Upper lobe of left lung (tissue), 6 donors: ENCODE measurements at places on chromosomes 11 and 22.

DNA sequence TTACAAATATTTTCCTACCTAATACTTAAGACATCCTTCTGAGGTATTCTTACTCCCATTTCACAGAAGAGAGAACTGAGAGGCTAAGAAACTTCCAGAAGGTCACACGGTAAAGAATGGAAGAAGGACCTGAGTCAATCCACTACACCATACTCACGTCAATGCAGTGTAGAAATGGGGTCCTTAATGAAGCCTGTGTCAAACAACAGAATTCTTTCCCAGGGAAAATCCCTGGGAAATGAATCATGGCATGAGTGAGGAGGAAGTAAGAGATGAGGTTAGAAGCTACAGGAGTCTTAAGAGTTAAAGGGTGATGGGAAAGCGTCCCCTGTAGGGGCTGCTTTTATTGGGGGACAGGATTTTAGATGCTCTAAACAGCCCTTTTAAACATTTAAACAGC lies 147.9 kb downstream of the C11orf91 start:
- no peak for DNase-seq

DNA sequence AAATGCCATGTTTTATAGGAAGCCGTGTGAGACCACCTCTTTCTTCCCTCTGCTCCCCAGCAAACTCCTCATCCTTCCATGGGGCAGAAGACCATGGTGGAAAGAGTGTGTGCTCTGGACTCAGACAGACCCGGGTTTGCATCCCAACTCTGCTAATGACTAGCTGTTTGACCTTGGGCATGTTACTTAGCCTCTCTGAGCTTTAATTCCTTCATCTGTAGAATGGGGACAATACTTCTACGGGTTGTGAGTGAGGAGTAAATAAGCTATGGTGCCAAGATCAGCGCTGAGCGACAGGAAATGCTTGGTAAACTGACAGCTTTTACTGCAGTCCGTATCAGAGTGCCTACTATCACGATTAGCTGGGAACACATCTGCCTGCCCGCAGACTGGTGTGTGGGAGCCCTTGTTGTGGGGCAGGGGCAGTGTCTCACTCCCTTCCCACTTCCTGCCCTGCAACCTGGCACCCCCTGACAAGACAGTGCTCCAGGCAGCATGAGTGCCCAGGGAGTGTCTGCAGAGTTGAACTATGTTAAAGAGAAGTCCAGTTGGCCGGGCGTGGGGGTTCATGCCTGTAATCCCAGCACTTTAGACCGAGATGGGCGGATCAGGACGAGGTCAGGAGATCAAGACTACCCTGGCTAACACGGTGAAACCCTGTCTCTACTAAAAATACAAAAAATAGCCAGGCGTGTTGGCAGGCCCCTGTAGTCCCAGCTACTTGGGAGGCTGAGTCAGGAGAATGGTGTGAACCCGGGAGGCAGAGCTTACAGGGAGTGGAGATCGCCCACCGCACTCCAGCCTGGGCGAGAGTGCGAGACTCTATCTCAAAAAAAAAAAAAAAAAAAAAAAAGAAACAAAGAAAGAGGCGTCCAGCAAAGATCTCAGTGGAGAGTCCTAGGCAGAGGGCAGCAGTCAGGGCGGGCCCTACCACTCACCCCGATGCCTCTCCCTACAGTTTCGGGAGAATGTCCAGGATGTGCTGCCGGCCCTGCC lies 2.2 kb downstream of the SEC14L2 start:
- no peak for DNase-seq

GRCh38 chr22:38451404-38451803 lies 3.6 kb downstream of the KCNJ4 start:
- no peak for DNase-seq

DNA sequence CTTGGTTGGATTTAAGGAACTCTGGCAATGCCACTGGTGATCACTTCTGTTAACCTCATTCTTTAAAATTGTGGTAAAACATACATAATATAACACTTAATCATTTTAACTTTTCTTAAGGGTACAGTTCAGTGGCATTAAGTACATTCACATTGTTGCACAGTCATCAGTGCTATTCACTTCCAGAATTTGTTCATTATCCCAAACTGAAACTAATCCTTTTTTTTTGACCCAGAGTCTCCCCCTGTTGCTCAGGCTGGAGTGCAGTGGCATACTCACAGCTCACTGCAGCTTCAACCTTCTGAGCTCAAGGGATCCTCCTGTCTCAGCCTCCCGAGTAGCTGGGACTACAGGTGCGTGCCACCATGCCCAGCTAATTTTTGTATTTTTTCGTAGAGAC lies 10.6 kb downstream of the ELF5 start:
- no peak for DNase-seq

DNA sequence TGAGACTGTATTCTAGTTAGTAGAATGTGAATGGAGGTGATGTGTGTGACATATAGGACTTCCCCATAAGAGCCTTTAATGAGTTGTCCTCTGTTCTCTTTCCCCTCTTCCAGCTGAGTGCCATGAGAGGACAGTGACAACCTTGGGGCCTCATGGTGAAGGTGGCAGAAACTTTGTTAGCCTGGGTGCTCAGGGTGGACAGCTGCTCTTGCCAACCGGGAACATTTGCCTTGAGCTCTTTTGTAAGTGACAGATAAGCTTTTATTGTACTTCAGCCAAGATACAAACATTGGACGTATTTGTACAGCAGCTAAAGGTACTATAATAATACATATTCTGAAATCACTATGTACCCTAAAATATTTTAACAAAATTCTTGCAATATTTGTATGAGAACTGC lies 33.0 kb upstream of the PLET1 start:
- no peak for DNase-seq

- DNase-seq = peak; percentile 93
Measured at GRCh38 chr22:20569059-20570058, 61.9 kb downstream of the MED15 start.

DNA sequence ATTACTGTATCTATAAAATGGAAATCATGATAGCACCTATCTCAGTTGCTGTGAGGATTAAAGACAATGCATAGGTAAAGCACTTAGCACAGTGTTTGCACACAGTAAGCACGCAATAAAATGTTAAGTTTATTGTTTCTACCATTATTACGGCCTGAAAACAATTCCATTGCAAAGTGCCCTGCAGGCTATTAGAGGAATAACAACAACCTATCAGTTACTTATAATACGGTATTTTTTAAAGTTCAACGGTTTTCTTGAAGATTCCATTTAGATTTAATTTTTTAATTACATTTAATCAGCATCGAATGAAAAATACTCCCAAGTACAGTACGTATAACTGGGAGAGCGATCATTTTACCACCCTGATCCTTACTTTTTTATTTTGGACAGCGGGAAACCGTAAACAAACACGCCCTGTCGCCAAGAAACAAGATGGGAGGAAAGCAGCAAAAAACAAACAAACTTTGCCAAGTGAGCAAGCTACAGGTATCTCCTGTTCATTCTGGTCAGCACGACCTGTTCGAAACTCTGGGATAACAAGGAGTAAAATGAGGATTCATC lies 893 bp downstream of the SLC36A4 start:
- DNase-seq = no peak

- DNase-seq = no peak
Measured at GRCh38 chr22:35749808-35750207, 32.1 kb downstream of the APOL5 start.

DNA sequence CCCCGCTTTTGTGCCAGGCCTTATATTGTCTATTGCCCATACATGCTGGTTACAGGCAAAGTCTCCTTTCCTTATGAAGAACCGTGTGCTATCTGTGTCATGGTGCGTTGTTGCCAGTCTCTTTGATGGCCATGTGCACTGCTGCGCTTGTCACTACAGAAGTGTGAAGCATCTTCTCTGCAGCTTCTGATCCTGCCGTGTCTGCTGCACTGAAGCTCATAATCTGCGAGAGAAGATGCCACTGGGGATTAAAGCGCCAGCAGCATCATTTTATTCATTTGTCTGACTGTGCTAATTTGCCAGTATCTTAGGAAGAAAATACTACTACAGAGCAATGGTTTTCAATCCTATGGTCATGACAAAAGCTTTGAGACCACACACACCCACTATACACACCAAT lies 330.1 kb downstream of the FAT3 start:
- DNase-seq = no peak

GRCh38 chr11:123977731-123978347 lies at the start of gene OR10S1:
TSS of gene OR10S1 (minus strand) at chr11:123977781. CDS start at chr11:123977664, 117 bp downstream.
- DNase-seq = no peak

DNA sequence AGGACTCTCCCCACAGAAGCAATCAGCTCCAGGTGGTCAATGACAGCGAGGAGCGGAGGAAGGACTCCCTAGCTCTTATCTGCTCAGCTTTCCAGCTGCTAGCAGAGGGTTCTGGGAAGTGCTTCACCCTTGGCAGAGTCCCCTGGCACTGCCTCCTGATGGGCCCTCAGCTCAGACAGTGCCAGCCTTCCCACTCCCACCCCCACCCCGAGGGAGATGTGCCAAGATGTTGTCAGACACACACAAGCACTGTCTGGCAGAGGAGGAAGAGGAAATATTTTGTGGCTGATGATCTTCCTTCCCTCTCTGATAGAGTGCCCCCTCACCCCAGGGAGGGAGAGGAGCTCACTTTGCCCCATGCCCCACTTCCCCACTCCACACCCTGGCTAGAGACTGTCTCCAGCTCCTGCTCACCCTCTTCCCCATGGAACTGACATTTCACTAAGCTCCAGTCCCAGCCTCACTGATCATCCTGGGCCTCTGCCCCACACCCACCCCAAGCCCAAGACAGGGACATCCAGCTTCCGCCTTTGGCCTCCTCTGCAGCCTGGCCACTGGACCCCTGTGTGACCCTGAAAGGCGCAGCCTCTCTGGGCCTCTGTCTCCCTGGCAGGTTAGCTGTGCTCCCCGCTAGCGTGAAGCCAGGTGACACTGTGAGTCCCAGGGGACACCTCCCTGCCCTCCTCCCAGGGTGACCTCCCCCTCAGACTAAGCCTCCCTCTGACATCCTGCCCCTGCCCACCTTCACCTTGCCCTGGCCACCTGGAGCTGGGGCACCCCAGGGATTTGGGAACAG lies 44.5 kb downstream of the SLCO2B1 start:
- no peak for DNase-seq

DNA sequence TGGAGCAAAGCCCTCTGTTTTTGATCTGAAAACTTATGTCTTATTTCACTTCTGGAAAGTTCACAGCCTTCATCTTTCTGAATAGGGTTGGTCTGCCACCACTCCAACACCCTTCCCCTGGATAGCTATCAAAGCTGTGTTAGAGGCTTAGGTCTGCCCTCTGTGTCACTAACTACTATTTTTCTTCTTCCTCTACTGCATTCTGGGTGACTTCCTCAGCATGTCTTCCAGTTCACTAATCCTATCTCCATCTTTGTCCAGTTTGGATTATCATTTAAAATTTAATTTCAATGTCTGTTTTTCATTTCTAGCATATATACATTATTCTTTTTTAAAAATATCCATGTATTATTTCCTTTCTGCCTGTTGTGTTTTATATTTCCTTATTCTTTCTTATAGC lies 84.6 kb downstream of the ZNRF3 start:
- no peak for DNase-seq

DNA sequence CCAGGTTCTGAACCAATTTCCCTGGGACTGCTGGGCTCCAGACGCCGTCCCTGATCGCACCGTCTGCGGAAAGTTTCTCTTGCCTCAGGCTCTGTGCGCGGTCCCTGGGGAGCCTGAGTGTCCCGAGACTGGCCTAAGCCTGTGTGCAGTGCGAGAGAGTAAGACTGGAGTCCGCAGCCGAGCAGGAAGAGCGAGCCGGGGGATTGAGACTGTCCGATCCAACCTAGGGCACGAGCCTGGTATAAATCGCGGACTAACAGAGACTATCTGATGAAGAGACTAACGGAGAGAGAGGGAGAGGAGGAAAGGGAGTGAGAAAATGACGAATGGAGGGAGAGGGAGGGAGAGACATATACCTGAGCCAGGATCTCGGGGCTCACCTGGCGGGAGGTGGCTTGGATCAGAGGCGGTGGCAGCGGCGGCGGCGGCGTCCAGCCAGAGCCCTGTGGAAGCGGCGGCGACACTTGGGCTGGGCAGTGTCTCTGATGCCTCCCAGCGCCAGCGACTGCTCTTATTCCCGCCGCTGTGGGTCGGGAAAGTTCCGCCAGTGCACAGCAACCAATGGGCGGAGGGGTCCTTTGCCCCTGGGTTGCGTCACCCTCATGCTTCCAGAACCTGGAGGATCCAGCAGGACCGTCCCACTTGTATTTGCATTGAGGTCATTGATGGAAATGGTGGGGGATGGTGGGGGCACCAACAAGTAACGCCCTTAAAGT lies at the start of gene CALCA:
Gene CALCA (minus strand): TSS at position 487 of the 716 bp plus-strand sequence. CDS start 1,159 bp downstream, outside the sequence.
- no peak for DNase-seq

DNA sequence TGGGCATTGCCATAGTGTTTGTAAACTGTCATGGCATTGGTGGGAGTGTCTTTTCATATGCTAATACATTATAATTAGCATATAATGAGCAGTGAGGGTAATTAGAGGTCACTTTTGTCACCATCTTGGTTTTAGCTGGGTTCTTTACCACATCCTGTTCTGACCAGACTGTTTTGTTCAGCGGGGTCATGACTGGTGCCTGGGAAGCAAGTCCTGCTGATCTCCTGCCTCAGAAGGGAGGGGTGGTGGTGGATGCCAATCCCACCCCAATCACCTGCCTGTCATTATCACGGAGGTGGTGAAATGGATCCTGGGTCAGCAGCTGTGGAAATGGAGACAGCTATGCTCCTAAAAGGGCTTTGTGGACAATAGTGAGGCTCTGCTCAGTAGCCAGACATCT lies 31.2 kb downstream of the IL18 start:
- no peak for DNase-seq

DNA sequence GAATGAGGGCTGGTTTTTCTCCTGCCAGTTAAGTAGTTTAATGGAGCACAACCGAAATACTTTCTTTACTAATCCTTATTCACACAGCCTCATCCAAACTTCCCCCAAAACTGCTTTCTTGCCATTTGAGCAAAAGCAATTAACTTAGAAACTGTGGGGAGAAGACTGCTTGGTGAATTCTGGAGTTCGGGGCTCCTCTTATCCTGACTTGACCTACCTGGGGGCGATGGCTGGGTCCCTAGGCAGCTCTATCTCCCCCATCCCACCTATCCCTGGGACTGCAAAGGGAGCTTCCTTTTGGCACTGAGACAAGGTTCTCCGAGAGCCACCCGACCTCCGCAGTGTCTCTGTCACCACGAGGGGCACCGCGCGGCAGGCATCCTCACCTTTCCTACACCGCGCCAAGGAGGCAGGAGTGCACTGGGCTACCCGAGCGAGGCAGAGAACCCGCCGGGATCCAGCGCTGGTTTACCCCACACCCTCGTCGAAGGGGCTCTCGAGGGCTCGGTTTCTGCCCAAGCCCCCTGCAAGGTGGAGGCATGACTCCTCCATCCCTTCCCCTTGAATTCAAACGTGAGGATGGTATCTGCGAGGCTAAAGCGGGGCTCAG lies 759 bp downstream of the DESI1 start:
- peak; percentile 40 for DNase-seq

DNA sequence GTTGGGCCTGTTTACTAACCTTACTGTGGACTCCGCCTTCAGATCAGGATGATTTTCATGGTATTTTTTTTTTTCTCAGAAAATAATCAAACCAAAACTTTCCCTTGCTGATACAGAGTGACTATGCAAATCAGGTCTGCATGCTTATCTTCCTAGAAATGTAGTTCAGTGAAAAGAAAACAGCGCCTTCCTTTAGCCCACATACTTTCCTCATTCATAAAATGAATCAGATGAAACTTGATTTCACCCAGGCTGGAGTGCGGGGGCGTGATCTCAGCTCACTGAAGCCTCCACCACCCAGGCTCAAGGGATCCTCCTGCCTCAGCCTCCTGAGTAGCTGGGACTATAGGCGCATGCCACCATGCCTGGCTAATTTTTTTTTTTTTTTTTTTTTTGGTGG lies 26.0 kb downstream of the ZNRF3 start:
- no peak for DNase-seq
